ENCODE measurements at places on chromosomes 3 and 15. TPM values are rescaled to one million over a fixed set of nuclear protein-coding genes. Genes with fewer than 3 reads are reported as not detected.

The DUOX2 gene
- not detected for total RNA-seq

The ZPLD1 gene
- total RNA-seq, result not detected

The SEMA3G gene
- 20.2 TPM for total RNA-seq

The DUOXA2 gene
- not detected for total RNA-seq

The MRPS22 gene
- total RNA-seq, result 34.6 TPM

The CERS3 gene
- 0.40 TPM for total RNA-seq

The CCR3 gene
- 0.52 TPM for total RNA-seq

The ZNF621 gene
- total RNA-seq, result 21.0 TPM

The CLEC3B gene
- 409 TPM for total RNA-seq

The EPHA3 gene
- total RNA-seq, result 0.85 TPM

The LRRC58 gene
- total RNA-seq, result 34.2 TPM

The TAGLN3 gene
- total RNA-seq, result not detected

The CHST2 gene
- 40.6 TPM for total RNA-seq

The XRN1 gene
- 80.9 TPM for total RNA-seq

The A4GNT gene
- not detected for total RNA-seq

The THSD4 gene
- 2.6 TPM for total RNA-seq

The MESP1 gene
- total RNA-seq, result 0.26 TPM

The PPP1R14D gene
- not detected for total RNA-seq

The CAND2 gene
- 7.2 TPM for total RNA-seq

The MEGF11 gene
- total RNA-seq, result 0.46 TPM

The ELL3 gene
- 3.4 TPM for total RNA-seq

The GADL1 gene
- total RNA-seq, result 0.12 TPM

The GOLGA8O gene
- total RNA-seq, result 0.85 TPM

The LRRC3B gene
- total RNA-seq, result not detected

The SH2D7 gene
- not detected for total RNA-seq

The APBA2 gene
- 15.5 TPM for total RNA-seq

The SCG5 gene
- 0.54 TPM for total RNA-seq

The SCN10A gene
- total RNA-seq, result 0.26 TPM

The GPR156 gene
- 0.17 TPM for total RNA-seq

The ZKSCAN7 gene
- 3.9 TPM for total RNA-seq

The TNFAIP8L3 gene
- 24.6 TPM for total RNA-seq

The EDEM1 gene
- 86.4 TPM for total RNA-seq

The IGSF11 gene
- not detected for total RNA-seq

The ATP11B gene
- 165 TPM for total RNA-seq

The ZNF502 gene
- 4.2 TPM for total RNA-seq

The ALDH1A3 gene
- 6.4 TPM for total RNA-seq

The ZNF860 gene
- total RNA-seq, result 7.6 TPM

The PGBD4 gene
- total RNA-seq, result 1.9 TPM

The SLC24A5 gene
- not detected for total RNA-seq

The CHRFAM7A gene
- 8.0 TPM for total RNA-seq

The GPR149 gene
- total RNA-seq, result not detected

The FBXO40 gene
- not detected for total RNA-seq

The COL6A5 gene
- total RNA-seq, result 0.15 TPM

The ATP2B2 gene
- total RNA-seq, result 0.26 TPM

The PRSS50 gene
- total RNA-seq, result not detected

The ARPC4 gene
- 200 TPM for total RNA-seq

The CIB2 gene
- 5.0 TPM for total RNA-seq

The MAPK6 gene
- total RNA-seq, result 21.4 TPM

The PP2D1 gene
- not detected for total RNA-seq

The NEO1 gene
- 8.6 TPM for total RNA-seq

Data from spleen (tissue), 13 donors.